Ovary (tissue), 10 donors: ENCODE measurements at places on chromosomes 3 and 15. TPM values are rescaled to one million over a fixed set of nuclear protein-coding genes. Genes with fewer than 3 reads are reported as not detected.

DNA sequence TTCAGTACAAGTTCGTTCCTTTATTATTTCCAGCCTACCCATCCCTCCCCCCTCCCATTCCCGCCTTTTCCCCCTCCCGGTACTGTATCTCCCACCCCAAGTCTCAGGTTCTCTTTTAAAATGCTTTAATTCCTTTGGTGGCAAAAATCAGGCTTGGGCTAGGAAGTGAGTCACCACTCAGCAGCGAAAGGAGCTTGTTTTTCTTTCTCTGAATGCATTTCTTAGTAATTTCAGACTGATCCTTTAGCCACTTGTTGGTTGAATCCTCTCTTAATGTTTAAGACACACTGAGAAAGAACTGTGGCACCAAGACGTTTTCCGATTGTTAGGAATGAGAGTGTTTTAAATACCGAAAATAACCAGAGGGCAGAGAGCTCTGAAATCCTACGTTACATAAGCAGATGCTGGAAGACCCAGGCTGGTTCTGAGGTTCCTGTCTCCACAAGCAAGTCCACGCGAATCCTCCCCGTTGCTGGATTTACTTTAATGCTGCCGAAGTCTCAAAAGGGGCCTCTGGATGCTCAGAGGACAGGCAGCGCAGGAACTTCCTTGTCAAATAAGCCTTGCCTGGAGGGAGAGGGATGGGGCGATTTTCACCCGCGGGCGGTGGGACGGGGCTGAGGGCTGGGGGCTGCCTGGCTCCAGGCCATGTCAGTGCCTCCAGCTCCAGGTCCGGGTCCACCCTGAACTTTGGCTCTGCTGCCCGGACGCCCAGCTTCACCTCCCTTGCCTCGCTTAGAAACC, 854 bp upstream of the COL8A1 start:
- peak; percentile 28 for DNase-seq

GRCh38 chr15:41967506-41968206, 4.7 kb downstream of the EHD4 start:
- DNase-seq = no peak

DNA sequence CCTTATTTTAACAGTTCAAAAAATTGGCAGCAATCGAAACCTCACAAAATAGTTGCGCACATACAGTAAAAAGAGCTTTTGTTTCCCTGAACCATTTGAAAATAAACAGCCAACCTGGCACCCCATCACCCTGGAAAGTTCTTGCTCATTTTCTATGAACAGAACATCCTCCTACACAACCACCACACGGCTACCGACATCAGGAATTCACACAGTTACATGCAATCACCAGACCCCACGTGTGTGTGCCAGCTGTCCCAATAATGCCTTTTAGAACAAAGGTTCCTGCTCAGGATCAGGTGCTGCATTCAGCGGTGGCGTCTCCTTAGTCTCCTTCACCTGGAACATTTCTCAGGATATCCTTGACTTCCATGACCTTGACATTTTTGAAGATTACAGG, 186.5 kb downstream of the KLF13 start:
- DNase-seq = no peak

DNA sequence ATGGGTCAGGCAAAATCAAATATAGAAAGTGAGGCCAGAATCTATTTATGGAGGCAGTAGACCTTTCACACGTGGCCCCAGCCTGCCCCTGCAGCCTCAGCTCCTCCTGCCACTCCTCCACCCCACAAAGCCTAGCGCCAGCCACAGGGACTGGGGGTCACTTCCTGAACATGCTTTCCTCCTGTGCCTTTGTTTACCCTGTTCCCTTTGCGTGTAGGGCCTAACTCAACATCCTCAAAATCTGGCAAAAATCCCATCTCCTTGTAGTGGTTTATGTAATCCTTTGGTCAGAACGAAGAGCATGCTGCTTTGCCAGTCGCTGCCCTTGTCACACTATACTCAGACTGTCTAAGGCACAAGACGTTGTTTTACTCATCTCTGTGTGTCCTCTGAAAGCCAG, 39.6 kb downstream of the KBTBD12 start:
- no peak for DNase-seq

- no peak for DNase-seq
These were observed 24.1 kb downstream of the SMAD3 start for GRCh38 chr15:67089217-67090193.

FBXL22 gene
- 10.9 TPM for total RNA-seq

- no peak for DNase-seq
These were observed 52.5 kb downstream of the PIAS1 start for GRCh38 chr15:68106656-68107055.

GRCh38 chr15:71136159-71136783, 21.0 kb downstream of the THSD4 start:
- DNase-seq = no peak

PRR20G gene
- not detected for total RNA-seq

DNA sequence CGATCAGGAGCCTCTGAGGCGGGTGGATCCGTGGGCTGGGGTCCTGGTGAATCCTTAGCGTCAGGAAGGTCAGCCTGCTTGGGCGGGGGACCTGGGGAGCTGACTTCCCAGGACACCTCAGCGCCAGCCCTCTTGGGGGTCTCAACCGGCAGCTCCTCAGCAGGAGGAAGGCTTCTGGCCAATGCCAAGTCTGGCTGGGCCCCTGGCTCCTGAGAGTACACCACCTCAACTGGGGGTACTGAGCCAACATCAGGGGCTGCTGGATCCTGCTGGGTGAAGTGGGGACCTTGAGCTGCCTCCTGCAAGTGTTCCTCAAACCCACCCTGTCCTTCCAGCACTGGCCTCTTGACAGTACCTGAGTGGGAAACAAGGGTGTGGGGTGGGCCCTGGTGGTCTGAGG, 3.1 kb downstream of the PRRT3 start:
- no peak for DNase-seq

SI gene
- not detected for total RNA-seq

DNA sequence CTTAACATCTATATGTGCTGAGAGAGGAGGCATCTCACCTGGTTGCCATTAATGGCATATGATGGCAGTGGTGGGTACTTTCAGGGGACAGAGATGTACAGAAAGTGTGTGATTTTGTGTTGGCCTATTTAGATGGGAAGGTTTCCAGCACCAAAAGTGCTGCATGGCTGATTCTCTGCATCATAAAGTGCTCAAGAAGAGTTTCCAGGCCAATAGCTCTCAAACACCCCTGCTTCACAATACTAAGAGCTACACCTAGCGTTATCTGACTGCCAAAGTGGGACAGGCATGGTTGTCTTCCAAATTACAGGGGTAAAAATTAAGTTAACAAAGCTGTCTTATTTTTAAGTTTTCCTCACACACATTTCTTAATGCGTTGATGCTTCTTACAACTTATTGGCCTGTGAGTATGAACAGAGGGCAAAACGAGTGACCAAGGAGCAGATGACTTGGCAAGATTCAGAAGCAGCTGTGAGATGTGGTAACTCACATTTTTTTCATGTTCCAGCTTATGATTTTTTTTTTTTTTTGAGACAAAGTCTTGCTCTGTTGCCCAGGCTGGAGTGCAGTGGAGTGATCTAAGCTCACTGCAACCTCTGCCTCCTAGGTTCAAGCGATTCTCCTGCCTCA, 41.4 kb upstream of the VEPH1 start:
- no peak for DNase-seq

DNA sequence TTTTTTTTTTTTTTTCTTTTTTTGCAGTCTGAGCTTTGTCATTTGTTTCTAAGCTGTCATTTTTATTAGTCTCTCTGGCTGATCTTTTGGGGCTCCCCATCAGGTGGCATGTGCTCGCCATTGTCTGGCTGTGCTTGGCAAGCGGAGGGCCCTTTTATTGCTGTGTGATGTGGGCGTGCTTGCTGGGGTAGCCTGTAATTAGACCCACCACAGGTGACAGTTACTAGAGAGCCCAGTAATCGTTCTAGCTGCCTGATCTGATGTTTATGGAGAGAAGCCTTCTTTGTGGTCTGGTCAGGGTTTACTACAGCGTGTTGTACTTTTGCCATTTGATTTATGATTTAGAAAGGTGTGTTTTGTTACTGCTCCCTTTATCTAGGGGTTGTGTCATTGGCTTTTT, 179.9 kb downstream of the MCTP2 start:
- DNase-seq = no peak

DNA sequence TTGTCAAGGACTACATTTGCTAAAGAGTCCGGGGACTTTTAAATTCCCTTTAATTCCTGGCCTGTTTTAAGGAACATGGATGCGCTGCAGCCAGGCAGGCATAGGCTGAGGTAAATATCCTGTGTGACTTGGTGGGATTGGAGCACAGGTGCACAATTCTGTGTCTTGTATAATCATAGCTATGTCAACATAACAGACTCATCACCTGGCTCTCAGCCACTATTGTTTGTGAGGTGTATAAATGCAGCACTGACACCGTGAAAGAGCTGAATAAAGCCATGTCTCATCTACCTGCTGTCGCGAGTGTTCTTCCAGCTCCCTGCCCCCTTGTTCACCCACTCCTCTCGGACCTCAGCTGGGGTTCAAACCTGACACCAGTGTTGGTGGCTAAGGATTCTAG, 109.7 kb downstream of the MFSD1 start:
- no peak for DNase-seq

CPLX3 gene
- not detected for total RNA-seq

DNA sequence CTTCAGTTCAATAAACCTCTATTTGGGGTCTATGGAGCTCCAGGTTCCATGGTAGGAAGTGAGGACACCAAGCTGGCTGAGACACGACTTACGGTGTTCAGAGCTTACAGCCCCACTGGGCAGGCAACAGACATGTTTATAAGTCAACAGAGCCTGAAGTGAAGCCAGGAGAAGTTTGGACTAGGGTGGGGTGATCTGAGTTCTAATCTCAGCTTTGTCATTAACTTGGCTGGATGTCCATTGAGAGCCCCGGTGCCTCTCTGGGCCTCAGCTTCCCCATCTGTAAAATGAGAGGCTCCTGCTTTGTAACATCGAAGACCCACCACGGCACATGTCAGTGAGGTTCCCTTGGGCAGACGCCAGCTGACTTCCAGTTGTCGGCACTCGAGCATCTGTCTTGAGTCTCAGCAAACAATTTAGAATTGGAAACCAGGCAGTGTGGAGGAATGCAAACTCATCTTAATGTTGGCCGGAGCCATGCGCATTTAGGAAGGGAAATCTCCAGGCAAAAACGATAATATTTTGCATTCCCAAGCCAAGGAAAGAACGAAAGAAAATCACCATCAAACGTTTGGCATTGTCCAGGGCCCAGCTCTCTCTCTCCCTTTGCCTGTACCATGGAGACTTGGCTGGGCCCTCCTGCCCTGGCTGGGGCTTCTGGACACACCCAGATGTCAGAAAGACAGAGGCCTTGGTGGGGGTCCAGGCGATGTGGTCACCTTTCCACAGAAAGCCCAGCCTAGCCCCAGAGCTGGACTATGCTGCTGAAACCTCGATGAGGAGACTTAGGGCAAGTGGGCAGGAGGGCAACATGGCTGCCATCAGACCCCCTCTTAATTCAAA, 18.4 kb downstream of the ITGA11 start:
- peak; percentile 43 for DNase-seq

DNA sequence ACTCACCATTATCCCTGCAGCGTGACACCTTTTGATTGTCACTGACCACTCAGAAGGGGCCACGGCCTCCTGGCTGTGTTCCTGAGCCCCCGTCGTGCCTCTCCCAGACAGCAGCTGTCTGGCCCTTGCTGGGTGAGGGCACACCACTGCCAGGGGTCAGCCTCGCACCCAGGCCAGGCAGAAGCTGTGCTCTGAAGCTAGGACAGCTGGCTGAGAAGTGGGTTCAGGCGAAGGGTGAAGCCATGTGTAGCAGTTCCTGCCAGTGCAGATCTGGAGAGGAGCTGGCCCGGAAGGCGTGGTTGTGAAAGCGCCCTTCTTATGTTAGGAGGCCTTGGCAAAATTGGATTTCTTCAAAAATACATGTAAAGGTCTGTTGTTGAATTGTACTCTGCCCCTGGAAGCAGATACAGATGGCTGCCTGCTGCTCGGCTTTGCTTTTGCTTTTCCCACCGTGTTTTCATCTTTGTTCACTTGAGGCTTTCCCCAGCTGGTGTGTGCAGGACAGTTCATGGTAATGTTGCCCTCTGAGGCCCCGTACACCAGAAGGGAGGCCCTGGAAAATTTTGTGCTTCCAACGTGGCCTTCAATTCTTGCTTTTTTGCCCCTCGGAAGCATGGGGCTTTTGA, 49.1 kb downstream of the KLHL25 start:
- DNase-seq = peak; percentile 31

GRCh38 chr3:161859865-161860450, 363.4 kb downstream of the OTOL1 start:
- DNase-seq = no peak

C3orf49 gene
- not detected for total RNA-seq

GRCh38 chr15:38636597-38636996, 72.0 kb upstream of the RASGRP1 start:
- no peak for DNase-seq

DNA sequence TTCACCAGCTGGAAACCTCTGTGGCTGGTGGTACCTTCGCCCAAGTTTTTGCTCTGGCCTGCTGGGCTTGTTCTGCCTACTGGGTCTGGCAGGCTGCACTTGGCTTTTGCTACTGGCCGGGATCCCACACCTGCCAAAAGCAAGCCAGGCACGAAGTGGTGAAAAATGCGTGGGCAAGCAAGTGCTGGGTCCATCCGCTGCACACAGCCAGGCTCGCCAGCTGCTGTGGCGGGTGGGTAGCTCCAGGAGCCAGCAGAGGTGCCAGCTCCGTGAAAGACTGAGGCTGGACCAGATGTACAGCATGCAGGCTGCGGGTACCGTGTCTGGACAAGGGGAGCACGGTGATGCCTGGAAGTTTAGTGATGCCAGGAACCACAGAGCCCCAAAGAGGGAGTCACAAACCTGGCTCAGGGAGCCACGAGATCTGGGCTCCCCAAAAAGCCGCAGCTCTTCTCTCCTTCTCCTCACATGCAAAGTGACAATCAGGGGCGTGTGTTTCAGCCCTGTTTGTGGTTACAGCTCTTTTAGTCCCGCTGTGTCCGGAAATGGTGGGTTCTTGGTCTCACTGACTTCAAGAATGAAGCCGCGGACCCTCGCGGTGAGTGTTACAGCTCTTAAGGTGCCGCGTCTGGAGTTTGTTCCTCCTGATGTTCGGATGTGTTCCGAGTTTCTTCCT, 1455.6 kb upstream of the GBE1 start:
- no peak for DNase-seq

- DNase-seq = no peak
These were observed 672 bp downstream of the NEDD4 start for GRCh38 chr15:55992769-55993110.

- DNase-seq = no peak
These were observed 44.5 kb downstream of the GBE1 start for GRCh38 chr3:81716870-81717509.

CHMP2B gene
- 33.3 TPM for total RNA-seq

NANOGP8 gene
- total RNA-seq = 1.8 TPM

DNA sequence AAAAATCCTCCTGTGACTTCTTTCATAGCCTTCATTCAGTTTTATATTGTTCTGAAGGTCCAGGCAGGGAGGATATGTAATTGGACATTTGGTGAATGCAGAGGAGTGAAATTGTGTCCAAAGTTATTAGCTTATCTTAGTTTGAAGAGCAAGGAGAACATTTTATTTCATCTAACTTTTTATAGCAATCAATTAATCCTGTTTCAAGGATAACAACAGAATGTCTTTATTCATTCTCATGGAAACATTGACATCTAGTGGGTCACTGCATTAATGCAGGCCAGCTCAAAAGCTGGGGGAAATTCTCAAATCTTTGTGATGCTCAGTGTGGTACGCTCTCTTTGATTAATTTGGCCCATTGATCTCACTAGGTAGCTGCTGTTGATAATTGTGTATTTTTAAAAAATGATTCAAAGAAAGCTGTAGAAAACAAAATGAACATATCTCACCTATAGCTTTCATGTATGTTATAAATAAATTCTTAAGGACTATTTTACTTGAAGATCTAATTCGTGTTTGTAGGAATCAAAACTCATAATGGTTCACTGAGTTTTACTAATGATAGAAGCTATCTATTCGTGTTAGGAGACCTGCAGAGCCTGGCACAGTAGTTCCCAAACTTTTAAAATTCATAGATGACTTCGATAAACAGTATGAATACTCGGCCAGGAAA, 150.8 kb upstream of the KCNMB2 start:
- no peak for DNase-seq
